ENCODE measurements at places on chromosomes 7 and 10.
A peak's percentile ranks its signal among the peaks of the same experiment; 100 is the strongest.

DNA sequence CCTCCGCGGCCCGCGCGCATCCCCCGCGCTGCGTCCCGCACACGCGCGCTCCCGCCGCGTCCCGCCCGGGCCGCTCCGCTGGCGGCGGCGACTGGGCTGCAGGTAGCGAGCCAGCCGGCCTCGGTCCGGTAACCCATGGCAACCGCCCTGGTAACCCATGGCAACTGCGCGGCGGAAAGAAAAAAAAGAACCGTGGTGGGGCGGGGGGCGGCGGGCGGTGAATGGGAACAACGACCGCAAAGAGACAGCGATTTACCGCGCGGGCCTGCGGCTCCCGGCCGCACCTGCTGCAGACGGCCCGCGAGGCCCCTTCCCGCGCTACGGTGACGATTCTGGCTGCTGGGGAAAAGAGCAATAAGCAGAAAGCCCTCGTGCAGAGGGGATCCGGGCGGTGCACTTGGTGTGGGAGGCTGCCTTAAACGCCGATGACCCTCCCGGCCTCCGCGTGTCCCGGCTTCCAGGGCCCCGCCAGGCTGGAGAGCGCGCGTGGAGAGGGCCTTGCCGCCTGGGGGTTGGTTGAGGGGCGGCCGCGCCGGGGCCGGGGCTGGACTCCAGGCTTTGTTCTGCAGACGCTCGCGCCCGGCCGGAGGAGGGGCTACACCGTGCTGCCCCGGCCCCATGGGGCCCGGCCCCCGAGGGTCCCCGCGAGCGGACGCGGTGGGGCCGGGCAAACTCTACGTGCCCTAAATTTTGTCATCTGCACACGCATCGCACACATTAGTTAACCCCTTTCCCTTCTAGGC is 84.7 kb downstream of the SNX10 start:
- DNase-seq: peak; percentile 72

- DNase-seq: no peak
Observed at GRCh38 chr7:107816011-107816566, 13.1 kb upstream of the SLC26A3 start.

DNA sequence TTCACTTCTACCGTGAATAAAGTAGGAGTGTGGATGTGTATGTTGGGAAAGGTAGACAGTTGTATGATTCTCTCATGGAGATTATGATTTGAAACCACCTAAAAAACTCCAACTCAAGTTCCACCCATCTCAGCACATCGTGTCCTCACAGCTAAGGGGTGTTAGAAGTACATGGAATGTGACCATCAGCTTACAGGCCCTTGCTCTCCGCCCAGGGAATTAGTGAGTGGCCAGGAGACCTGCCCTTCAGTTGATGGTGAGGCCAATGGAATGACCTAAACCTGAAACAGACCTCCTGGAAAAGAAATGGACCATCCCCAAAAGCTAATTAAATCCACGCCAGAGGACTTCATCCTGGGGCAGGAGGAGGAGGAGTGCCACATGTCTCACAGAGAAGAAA is 2.1 kb upstream of the WNT2 start:
- no peak for DNase-seq

- no peak for DNase-seq
Observed at GRCh38 chr10:3036155-3037021, 31.0 kb upstream of the PFKP start.

GRCh38 chr7:50221028-50221427 is 83.5 kb upstream of the IKZF1 start:
- DNase-seq: no peak

- no peak for DNase-seq
Observed at GRCh38 chr7:122123746-122124145, 20.3 kb downstream of the AASS start.

GRCh38 chr7:141013345-141013715 is 1.4 kb downstream of the MRPS33 start:
- DNase-seq: no peak

- DNase-seq: no peak
Observed at GRCh38 chr7:134851141-134851540, 71.7 kb downstream of the CALD1 start.

DNA sequence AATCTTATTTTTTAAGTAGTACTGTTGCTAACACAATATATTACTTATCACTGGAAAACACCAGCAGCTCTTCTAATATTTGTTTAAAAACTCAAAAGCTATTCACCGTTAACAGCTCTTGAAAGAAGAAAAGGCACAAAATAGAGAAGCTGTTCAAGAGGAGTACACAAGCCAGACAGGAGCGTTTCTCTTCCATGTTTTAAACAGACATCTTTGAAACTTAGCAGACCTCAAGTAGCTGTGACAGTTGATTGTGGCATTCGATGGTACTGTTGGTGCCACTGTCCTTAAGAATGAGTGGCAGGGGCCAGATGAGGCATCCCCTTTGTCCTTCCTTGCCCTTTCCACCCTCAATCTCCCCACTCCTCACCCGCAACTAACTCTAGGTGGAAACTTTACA is 81.6 kb upstream of the PRR15 start:
- DNase-seq: no peak

- DNase-seq: no peak
Observed at GRCh38 chr7:27031289-27032172, 64.3 kb downstream of the HOXA1 start.

DNA sequence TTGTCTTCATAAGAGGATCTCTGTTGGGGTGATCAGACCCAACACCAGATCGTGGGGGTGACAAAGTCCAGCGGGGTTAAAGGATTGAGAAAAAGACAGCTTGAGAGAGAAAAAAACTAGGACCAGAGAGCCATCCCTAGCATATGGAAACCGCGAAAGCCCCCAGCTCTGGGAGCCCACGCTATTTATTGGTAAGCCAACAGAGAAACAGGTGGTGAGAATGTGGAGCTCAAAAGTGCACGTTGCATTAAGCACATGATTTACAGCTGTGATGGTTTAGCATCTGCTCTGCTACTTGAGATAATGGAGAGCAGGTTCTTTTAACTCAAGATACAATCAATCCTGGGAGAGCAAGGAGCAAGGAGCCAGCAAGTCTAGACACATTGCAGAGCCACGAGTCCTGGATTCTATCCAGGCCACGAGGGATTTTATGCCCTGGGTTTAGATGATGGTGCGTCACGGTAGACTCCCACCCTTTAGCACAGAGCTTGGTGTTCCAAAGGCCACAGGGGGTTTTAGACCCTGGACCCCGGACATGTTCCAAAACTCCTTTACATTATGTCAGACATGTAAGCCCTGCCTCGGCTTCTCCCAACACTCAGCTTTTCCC is 755.2 kb upstream of the SORCS1 start:
- DNase-seq: no peak

GRCh38 chr10:72250666-72251065 is 23.1 kb upstream of the DDIT4 start:
- DNase-seq: peak; percentile 84

DNA sequence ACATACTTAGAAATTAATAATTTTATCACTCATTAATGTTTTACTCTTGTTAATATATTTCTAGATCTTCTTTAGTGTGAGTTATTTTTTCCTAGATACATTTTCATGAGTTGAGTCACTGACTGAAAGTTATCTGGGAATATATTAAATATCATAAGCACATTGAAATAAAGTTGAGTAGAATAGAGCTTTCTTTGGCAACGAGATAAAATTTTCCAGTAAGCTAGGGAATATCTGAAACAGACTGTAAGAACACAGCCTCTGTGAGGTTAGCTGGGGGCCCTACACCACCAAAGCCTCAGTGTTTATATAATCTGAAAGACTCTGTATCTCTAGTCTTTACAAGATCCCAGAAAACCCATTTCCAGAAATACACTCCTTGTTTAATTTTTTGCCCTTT is 347.8 kb upstream of the PLXDC2 start:
- no peak for DNase-seq

DNA sequence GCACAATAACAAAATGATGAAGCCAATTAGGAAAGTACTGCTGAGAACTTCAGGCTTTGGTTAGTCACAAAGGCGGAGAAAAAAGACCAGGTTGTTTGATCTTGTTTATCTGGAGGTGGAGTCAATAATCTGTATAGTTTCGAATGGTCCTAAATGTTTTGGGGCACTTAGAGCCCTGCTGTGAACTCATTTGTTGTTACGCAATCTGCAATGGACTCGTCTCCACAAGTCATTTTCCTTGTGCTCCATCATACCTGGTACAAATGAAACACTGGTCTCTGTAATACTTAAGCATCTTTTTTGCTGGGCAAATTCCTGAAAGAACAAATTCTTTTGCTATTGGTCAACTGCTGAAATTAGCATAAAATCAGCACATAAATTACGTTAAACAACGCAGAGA is 430.5 kb downstream of the GATA3 start:
- no peak for DNase-seq

DNA sequence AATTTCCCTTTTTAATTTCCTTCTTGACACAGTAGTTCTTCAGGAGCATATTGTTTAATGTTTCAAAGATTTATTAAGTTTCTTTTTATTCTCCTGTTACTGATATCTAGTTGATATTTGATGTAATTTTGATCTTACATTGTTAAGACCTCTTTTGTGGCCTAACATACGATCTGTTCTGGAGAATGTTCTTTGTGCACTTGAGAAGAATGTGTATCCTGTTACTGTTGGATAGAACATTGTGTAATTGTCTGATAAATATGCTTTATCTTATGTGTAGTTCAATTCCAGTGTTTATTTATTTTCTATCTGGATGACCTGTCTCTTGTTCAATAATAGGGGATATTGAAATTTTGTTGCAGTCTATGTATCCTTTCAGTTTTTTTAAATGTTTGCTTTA is 106.7 kb downstream of the ITGB1 start:
- no peak for DNase-seq

DNA sequence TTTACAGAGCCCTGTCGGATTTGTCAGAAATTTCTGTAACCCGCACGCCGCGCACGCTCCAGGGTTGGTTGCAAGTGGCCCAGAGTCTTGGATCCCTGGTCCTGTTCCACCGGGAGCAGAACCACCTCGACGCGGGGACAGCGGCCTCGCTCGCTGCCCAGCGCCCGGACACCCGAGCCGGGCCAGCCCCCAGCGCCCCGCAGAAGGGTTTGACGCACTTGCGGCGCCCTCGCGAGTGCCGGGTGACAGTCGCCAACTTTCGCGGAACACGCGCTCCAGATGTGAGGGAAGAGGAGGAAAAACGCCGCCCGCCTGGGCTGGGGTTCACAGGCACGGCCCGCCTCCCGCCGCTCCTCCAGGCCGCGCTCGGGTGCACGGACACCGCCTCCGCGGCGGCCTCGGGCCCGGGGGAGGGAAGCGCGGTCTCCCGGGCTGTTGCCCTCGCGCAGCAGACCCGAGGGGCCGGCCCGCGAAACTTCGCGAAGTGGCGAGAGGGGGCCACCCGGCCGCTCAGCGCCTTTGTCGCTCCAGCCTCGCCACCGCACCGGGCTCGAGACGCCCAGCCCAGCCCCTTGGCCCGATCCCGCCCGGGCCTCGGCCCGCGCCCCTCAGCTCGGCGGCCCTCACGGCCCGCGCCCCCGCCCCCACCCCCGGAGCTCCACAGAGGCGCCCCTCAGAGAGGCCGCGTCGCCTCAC is 514 bp downstream of the RNF216 start:
- peak; percentile 73 for DNase-seq

GRCh38 chr10:129784291-129784690 is 179.8 kb downstream of the EBF3 start:
- no peak for DNase-seq

DNA sequence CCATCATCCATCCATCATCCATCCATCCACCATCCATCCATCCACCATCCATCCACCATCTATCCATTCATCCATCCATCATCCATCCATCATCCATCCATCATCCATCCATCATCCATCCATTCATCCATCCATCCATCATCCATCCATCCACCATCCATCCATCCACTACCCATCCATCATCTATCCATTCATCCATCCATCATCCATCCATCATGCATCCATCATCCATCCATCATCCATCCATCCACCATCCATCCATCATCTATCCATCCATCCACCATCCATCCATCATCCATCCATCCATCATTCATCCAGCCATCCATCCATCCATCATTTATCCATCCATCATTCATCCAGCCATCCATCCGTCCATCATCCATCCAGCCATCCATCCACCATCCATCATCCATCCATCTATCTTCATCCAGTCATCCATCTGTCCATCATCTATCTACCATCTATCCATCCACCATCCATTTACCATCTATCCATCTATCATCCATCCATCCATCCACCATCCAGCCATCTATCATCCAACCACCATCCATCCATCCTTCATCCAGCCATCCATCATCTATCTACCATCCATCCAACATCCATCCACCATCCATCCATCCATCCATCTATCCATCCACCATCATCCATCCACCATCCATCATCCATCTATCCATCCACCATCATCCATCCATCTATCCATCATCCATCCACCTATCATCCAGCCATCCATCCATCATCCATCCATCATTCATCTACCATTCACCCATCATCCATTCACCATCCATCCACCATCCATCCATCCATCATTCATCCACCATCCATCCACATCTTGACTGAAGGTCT is 153.8 kb downstream of the SH3PXD2A start:
- DNase-seq: no peak

DNA sequence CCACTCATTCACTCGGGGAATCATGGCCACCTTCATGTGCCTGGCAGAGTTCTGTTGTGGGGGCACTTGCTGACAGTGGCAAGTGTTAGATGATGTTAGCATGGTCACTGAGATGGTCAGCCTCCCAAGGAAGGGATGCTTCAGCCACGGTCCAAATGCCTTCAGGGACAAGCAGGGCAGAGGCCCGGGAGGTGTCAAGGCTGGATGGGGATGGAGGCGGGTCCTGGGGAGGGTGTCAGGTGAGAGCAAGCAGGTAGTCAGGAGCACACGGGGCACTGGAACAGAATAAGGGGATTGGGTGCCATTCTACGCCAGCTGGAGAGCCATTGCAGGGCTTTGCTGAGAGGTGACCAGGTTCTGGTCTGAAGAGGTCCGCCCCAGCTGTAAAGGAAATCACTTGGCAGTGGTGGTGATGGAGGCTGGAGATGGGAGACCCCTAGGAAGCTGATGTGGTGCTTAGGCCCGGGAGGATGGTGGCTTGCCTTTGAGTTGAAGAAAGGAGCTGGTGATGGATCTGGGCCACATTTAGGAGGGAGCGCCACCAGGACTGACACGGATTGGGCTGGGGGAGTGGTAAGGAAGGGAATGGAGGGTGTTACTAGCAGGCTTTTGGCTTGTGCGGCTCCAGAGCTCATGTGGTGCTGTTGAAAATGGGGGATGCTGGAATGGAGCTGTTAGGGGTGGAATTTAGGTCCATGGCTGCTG is 24.1 kb downstream of the AGAP3 start:
- no peak for DNase-seq

- DNase-seq: no peak
Observed at GRCh38 chr7:36735172-36735571, 10.9 kb upstream of the AOAH start.

DNA sequence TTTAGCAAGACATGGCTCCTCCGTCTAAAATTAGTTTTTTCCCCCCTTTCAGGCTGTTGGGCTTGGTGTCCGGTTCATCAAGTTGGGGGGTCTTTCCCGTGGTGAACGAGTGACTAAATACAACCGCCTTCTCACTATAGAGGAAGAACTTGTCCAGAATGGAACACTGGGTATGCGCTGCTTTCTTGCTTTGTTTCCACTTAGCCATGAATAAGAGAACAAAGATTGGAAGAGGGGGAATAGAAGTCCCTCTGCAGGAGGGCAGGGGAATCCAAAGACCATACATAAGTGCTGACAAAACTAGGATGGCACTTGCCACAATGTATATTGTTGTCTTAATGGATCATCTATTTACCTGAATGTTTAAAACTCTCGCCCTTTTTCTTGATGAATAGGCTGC is 30.5 kb downstream of the ENO4 start:
- no peak for DNase-seq

- DNase-seq: no peak
Observed at GRCh38 chr7:1811850-1812508, 141.9 kb downstream of the ELFN1 start.

Measured in left forelimb (tissue), 1 donor.